Activated CD4-positive, alpha-beta T cell treated with anti-CD3 and anti-CD28 coated beads, Interleukin-2, amount 10 ng/mL, durations not matched to agents 7 days and 5 days (primary cell): ENCODE measurements at places on chromosomes 12 and 14.
A peak's percentile ranks its signal among the peaks of the same experiment; 100 is the strongest.

GRCh38 chr14:68511129-68512047 is 281.5 kb downstream of the ZFP36L1 start:
- H3K27ac ChIP-seq = peak overlapping the region; percentile 61
- peaks cover 41% of the 10 kb centered on the region for H3K4me1 ChIP-seq
- H3K27me3 ChIP-seq = no peaks in the 10 kb centered on the region
- peaks cover 5% of the 10 kb centered on the region for H3K36me3 ChIP-seq
- H3K4me3 ChIP-seq = no peak overlapping the region
- no peak for DNase-seq

DNA sequence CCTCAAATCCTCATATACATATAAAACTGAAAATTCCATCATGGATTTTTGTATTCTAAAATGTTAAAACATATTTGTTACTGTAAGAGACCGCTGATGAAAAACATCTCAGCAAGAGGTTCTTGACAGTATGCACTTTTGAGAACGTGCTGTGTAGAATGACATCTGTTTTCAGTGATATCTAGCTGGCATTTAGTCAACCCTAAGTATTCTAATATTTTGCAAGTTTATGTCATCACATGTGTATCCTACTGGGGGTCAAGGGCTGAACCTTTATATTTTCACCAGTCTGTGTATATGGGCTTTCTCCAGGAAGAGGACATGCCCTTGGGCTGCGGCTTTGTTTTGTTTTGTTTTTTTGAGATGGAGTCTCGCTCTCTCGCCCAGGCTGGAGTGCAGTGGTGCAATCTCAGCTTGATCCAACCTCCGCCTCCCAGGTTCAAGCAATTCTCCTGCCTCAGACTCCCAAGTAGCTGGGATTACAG is 22.0 kb upstream of the YARS2 start:
- no peaks in the 10 kb centered on the region for H3K27me3 ChIP-seq
- H3K27ac ChIP-seq = no peak overlapping the region
- no peak overlapping the region for H3K4me3 ChIP-seq
- H3K36me3 ChIP-seq = no peaks in the 10 kb centered on the region
- no peak for DNase-seq

- no peak overlapping the region for H3K27ac ChIP-seq
- peaks cover 12% of the 10 kb centered on the region for H3K27me3 ChIP-seq
- DNase-seq = peak; percentile 35
- H3K4me3 ChIP-seq = no peak overlapping the region
- no peaks in the 10 kb centered on the region for H3K36me3 ChIP-seq
Observed at GRCh38 chr12:57983146-57983857, 41.9 kb downstream of the ATP23 start.

- H3K27me3 ChIP-seq = no peaks in the 10 kb centered on the region
- H3K27ac ChIP-seq = no peak overlapping the region
- no peak overlapping the region for H3K4me3 ChIP-seq
- no peaks in the 10 kb centered on the region for H3K36me3 ChIP-seq
Observed at GRCh38 chr14:82641050-82641540, 1107.4 kb upstream of the SEL1L start.

- no peak overlapping the region for H3K27ac ChIP-seq
- H3K4me3 ChIP-seq = no peak overlapping the region
- DNase-seq = no peak
Observed at GRCh38 chr14:31968956-31969698, 108.0 kb upstream of the ARHGAP5 start.

DNA sequence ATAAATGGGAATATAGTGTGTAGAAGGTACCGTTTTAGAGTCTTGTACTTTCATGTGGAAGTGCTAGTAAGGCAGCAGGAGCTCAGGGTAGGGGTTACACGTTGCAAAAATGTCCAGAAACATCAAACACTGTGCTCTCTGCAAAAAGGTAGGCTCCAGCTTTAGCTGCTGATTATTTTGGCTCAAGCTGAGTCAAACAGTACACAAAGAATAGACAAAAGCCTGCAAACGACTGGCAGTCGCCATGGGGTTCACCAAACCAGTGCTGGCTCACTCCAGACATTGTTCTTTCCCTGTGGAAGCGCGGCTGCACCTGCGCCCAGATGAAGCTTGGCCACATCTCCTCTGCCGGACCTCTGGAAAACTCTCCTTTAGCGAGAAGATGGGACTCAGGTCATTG is 45.3 kb upstream of the NAA30 start:
- DNase-seq = no peak
- H3K4me3 ChIP-seq = no peak overlapping the region
- no peaks in the 10 kb centered on the region for H3K4me1 ChIP-seq
- H3K27me3 ChIP-seq = peaks cover 13% of the 10 kb centered on the region

DNA sequence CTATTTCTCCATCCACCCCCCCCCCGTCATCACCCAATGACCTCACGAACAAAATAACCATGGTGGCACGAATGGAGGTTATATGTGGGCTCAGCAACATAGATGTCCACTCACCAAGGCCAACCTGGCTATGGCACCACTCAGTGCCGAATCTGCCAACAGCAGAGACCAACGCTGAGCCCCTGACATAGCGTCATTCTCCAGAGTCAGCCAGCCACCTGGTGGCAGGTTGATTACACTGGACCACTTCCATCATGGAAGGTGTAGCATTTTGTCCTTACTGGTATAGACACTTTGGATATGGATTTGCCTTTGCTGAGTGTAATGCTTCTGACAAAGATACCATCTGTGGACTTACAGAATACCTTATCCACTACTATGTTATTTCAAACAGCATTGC is 24.2 kb upstream of the DYRK2 start:
- no peak overlapping the region for H3K27ac ChIP-seq
- H3K36me3 ChIP-seq = peaks cover 18% of the 10 kb centered on the region
- no peak overlapping the region for H3K4me3 ChIP-seq
- H3K4me1 ChIP-seq = peaks cover 14% of the 10 kb centered on the region
- no peaks in the 10 kb centered on the region for H3K27me3 ChIP-seq

DNA sequence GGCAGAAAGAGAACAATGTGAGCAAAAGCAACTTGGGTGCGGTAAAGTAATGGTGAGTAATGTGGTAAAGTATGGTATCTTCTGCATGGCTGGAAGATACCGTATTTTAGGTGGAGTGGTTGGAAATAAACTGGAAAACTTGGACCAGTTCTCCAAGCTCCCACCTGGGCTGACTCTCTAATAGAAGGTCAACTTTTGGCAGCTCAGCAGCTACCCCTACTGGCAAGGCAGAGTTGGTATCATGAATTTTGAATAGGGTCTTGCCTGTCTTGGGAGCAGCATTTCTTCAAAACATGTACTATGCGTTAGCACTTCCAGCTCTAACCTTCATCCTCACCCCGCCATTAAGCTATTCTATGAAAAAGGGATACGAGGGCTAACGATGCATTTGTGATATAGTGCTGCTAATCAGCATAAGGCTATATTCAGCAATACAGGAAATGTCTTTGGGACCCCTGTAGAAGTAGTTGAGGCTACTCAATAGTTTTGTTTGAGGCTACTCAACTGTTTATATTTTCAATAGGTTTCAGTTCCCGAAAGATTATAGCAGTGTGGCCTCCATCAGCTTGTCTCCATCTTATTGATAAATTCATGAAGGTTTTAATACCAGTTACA is 276.3 kb upstream of the FAR2 start:
- no peak overlapping the region for H3K27ac ChIP-seq
- no peaks in the 10 kb centered on the region for H3K4me1 ChIP-seq
- H3K4me3 ChIP-seq = no peak overlapping the region
- peak; percentile 11 for DNase-seq
- no peaks in the 10 kb centered on the region for H3K36me3 ChIP-seq

- DNase-seq = no peak
- H3K27ac ChIP-seq = no peak overlapping the region
- H3K27me3 ChIP-seq = peaks cover 20% of the 10 kb centered on the region
Observed at GRCh38 chr12:15861404-15861803, 20.8 kb upstream of the STRAP start.

DNA sequence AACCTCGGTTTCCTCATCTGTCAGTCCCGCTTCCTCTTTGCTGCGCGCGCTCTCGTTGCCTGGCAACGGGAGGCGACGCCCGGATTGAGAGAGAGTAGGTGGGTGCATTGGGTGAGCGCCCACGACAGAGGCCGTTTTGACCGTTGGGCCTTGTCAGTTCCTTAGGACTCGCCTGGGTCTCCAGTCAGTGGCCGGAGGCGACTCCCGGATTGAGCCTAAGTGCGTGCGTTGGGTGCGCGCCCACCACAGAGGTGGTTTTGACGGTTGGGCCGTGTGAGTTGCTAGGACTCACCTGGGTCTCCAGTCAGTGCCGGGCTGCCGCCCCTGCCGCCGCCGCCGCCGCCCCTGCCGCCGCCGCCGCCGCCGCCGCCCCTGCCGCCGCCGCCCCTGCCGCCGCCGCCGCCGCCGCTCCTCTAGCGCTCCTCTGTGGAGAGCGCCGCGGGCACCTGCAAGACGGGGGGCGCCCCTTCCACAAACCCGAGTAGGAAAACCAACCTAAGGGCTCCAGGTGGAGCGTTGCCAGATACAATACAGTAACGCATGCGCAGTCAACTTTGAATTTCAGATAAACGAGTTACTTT is 37.2 kb downstream of the APOBEC1 start:
- H3K36me3 ChIP-seq = no peaks in the 10 kb centered on the region
- no peak overlapping the region for H3K4me3 ChIP-seq
- peaks cover 47% of the 10 kb centered on the region for H3K27me3 ChIP-seq
- no peak overlapping the region for H3K27ac ChIP-seq
- no peak for DNase-seq

DNA sequence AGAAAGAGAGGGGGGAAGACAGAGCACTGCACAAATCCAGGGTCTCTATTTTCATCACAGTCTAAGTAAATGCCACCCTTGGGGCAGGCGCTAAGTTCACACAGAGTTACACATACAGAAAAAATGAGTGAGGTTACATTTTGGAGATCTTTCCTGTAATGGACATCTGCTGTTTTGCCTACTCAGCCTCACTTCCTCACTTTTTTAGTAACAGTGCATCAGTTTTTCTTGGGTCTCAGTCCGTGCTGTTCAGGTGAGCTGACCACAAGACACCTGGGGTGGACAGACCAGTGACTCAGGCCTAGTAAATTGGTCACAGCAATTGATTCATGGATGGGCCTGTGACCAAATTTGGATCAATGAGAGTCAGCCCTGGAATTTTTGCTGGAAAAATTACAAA is 33.6 kb upstream of the SLC5A8 start:
- H3K27ac ChIP-seq = no peak overlapping the region
- no peaks in the 10 kb centered on the region for H3K27me3 ChIP-seq
- H3K4me1 ChIP-seq = no peaks in the 10 kb centered on the region

GRCh38 chr12:57476162-57476992 is 3.3 kb downstream of the ARHGAP9 start:
- peaks cover 60% of the 10 kb centered on the region for H3K36me3 ChIP-seq
- H3K4me1 ChIP-seq = peaks cover 69% of the 10 kb centered on the region
- peak overlapping the region; percentile 93 for H3K27ac ChIP-seq
- no peaks in the 10 kb centered on the region for H3K27me3 ChIP-seq
- H3K4me3 ChIP-seq = peak overlapping the region; percentile 91
- DNase-seq = peak; percentile 80

DNA sequence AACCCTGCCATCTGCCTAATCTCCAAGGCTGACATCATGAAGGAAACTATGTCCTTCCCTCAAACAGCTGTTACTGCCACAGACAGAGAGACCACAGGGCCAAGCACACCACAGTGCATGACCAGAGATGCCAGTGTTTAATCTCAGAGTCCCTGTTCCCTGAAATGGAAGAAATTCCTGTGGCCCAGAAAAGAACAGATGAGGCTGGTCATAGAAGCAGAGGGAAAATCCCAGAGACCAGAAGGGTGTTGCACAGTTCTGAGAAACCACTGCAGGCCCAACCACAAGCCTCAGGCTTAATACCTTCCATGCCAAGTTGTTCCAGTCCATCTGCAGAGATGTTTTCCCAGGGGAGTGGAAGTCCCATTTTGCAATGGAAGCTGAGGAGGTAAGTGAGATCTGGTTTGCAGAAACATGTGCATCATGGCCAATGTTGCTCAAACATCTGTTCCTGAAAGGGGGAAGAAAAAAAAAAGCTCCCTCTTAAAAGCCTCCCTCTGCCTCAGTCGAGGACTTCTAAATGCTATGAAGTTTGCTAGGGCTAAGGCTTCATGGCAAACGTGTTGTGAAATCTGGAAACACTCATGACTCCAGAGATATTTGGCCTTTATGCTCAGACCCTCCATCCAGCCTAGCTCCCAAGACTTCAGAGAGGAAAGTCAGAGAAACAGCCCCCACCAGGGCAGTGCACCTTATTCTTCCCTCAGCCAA is 98.6 kb downstream of the SCARB1 start:
- H3K4me1 ChIP-seq = peaks cover 9% of the 10 kb centered on the region
- H3K36me3 ChIP-seq = no peaks in the 10 kb centered on the region
- H3K27me3 ChIP-seq = peaks cover 3% of the 10 kb centered on the region
- DNase-seq = no peak

- no peak overlapping the region for H3K27ac ChIP-seq
- no peak overlapping the region for H3K4me3 ChIP-seq
- H3K4me1 ChIP-seq = no peaks in the 10 kb centered on the region
- no peaks in the 10 kb centered on the region for H3K36me3 ChIP-seq
- peaks cover 16% of the 10 kb centered on the region for H3K27me3 ChIP-seq
Observed at GRCh38 chr14:51131516-51131915, 36.6 kb upstream of the TRIM9 start.
